Chondrocyte (in vitro differentiated cells): ENCODE measurements at places on chromosomes 6 and 20. TPM values are rescaled to one million over a fixed set of nuclear protein-coding genes. Genes with fewer than 3 reads are reported as not detected.

The BANF2 gene
- not detected in 3 replicates for total RNA-seq

- no peak for DNase-seq
- H3K27ac ChIP-seq: no peak overlapping the region
- no peak overlapping the region for H3K4me3 ChIP-seq
- peaks cover 8% of the 10 kb centered on the region for H3K27me3 ChIP-seq
Measured at GRCh38 chr6:79710127-79710526, 79.0 kb downstream of the SH3BGRL2 start.

DNA sequence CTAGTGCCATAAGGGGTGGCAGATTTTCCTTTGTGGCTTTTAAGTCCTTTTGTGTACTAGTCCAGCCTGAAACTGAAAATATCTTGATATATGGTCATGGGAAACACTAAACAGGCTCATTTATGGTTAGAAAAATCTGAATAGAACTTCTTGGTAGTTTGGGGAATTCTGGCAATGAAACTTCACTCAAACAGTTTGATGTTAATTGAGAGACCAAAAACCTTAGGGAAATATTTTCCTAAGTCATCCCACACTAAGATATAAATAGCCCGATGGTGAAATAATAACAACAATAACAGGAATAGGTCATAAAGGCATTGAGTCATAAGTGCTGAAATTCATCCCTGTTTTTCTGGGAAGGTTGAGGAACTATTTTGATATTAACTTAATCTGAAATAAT is 146.2 kb upstream of the SMLR1 start:
- H3K27ac ChIP-seq: peak overlapping the region; percentile 41
- peaks cover 2% of the 10 kb centered on the region for H3K36me3 ChIP-seq
- no peak for DNase-seq
- H3K27me3 ChIP-seq: peaks cover 2% of the 10 kb centered on the region
- no peak overlapping the region for H3K4me3 ChIP-seq

The COL11A2 gene
- total RNA-seq: 2.8 to 10.0 TPM (median 10.0 TPM) in 3 replicates

DNA sequence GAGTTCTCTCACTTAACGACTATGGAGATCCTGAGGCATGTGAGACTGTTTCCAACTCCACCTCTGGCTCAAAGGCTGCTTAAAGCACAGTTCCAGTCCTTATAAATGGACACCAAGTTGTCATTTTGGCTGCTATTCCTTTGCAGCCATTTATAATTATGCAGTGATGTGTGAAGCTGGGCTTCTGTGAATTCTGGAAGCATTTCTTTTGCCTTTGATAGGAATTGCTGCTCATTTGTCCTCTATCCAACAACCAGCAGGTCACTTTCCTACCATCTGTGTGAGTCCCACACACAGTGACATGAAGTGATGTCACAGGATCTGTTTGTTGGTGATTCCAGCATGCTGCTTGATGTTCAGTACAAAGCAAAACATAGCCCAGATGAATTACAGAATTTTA is 28.5 kb upstream of the EFHC1 start:
- no peaks in the 10 kb centered on the region for H3K36me3 ChIP-seq
- DNase-seq: no peak
- H3K27me3 ChIP-seq: no peaks in the 10 kb centered on the region
- peaks cover 15% of the 10 kb centered on the region for H3K4me1 ChIP-seq

GRCh38 chr20:32434434-32434833 is 76.3 kb downstream of the ASXL1 start:
- no peak overlapping the region for H3K4me3 ChIP-seq
- H3K27me3 ChIP-seq: no peaks in the 10 kb centered on the region
- H3K27ac ChIP-seq: no peak overlapping the region
- peaks cover 64% of the 10 kb centered on the region for H3K36me3 ChIP-seq
- no peak for DNase-seq

The PRR18 gene
- total RNA-seq: 0.36 to 0.70 TPM in 2 of 3 replicates, not detected in the other

DNA sequence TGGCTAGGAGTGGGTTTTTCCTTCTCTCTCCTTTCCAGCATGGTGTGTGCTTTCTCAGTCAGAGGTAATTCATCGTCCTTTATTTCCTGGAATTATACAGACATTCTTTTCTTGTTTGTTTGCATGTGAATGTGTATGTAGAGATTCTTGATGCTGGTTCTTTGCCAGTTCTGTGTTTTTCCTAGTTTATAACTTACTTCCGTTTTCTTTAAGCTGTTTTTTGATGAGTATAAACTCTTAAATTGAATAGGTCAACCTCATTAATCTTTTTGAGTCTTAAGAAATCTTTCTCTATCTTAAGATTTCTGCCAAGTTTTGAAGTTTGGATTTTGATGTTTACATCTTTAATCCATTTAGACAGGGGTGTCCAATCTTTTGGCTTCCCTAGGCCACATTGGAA is 38.7 kb downstream of the IGF2R start:
- H3K4me1 ChIP-seq: peaks cover 35% of the 10 kb centered on the region
- no peak overlapping the region for H3K27ac ChIP-seq
- no peaks in the 10 kb centered on the region for H3K27me3 ChIP-seq
- no peak overlapping the region for H3K4me3 ChIP-seq
- peaks cover 21% of the 10 kb centered on the region for H3K36me3 ChIP-seq
- no peak for DNase-seq

- H3K4me1 ChIP-seq: no peaks in the 10 kb centered on the region
- DNase-seq: no peak
- peaks cover 6% of the 10 kb centered on the region for H3K27me3 ChIP-seq
Measured at GRCh38 chr6:127914240-127914639, 13.4 kb upstream of the THEMIS start.

DNA sequence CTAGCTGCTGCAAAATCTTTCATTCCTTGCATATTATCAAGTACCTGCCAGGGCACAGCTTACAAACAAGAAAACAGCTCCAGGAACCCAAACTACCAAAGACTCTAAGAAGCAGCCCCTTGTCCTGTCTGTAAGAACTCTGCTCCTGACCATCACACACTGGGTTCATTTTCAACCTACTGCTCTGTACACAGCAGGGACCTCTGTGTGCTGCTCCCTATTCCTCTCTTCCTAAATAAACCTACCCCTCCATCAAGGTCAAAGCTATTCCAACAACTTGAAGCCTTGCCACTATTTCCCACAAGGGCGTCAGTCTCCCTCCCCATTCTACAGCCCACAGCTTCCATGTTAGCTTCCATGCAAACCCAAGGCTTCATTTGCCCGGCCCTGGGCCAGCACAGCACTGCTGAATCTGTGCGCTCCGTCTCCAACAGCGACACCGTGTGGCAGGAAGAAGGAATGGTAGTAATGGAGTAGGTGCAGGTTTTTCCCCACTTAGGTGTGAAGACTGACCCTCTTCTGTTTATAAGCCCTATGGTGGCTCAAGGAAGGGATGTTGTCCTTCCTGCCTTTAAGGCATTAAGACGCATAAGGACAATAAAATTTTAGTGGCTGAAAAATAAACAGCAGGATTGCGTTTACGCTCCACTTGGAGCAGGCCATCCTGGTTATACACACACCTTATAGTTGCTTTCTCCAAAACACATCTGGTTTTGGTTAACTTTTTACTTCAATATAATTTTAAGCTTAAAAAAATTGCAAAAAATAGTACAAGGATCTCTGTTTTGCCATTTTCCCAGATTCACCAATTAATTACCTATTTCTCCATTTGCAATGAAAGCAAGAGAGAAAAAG is 115.2 kb upstream of the NXT1 start:
- no peak for DNase-seq
- no peak overlapping the region for H3K4me3 ChIP-seq
- peaks cover 7% of the 10 kb centered on the region for H3K27me3 ChIP-seq
- peaks cover 6% of the 10 kb centered on the region for H3K4me1 ChIP-seq
- peaks cover 14% of the 10 kb centered on the region for H3K36me3 ChIP-seq

DNA sequence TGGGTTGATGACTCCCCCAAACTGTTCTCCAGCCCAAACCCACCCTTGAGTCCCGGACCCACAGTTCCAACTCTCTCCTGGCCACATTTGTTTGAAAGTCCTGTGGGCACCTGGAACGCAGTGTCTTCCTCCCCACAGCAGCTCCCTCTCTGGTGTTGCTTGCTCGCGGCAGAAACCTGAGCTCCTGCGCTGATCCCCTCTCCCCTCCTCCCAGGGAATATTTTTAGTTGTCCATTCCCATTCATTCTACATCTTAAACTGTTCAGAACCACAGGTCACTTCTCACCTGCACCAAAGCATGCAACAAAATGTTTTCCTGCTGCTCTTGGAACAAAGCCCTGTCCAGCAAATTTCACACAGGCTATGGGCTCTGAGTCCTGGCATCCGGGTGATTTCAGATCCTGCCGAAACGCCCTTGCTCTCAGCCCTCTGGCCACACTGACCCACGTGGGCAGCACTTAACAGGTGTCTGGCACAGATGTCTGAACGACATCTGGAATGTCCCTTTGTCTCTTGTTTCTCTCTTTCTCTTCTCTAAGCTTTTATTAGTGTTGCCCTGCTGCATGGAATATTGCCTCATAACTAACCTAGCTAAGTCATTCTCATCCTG is 27.0 kb upstream of the PMEPA1 start:
- H3K27ac ChIP-seq: no peak overlapping the region
- no peaks in the 10 kb centered on the region for H3K36me3 ChIP-seq
- H3K27me3 ChIP-seq: no peaks in the 10 kb centered on the region
- DNase-seq: no peak

DNA sequence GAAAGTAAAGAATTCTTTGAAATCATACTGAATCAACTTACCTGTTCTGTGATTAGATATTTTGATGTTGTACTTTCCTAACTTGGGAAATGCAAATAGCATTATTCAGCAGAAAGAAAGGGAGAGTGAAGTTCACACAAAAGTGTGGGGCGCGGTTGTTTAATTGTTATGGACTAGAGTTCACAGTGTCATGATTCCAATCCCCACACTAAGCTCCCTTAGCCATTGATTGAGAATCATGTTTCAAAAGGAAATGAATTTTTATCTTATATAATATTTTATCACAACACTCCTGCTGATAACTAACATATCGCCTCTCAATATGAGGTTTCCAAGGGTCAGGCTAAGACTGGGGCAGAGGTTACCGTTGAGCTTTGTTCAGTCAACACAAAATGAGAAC is 3.0 kb upstream of the GSTA5 start:
- no peak overlapping the region for H3K27ac ChIP-seq
- H3K27me3 ChIP-seq: peaks cover 14% of the 10 kb centered on the region
- H3K36me3 ChIP-seq: peaks cover 5% of the 10 kb centered on the region
- H3K4me1 ChIP-seq: peaks cover 3% of the 10 kb centered on the region
- DNase-seq: no peak
- H3K4me3 ChIP-seq: no peak overlapping the region

- no peaks in the 10 kb centered on the region for H3K36me3 ChIP-seq
- no peak overlapping the region for H3K4me3 ChIP-seq
- no peak overlapping the region for H3K27ac ChIP-seq
- H3K27me3 ChIP-seq: peaks cover 30% of the 10 kb centered on the region
Measured at GRCh38 chr6:40700006-40700580, 112.9 kb upstream of the LRFN2 start.

The RBBP8NL gene
- not detected in 3 replicates for total RNA-seq

GRCh38 chr20:50252701-50253100 is 62.1 kb downstream of the CEBPB start:
- no peak for DNase-seq
- H3K27me3 ChIP-seq: no peaks in the 10 kb centered on the region
- no peak overlapping the region for H3K27ac ChIP-seq
- H3K4me3 ChIP-seq: no peak overlapping the region
- H3K4me1 ChIP-seq: peaks cover 4% of the 10 kb centered on the region

DNA sequence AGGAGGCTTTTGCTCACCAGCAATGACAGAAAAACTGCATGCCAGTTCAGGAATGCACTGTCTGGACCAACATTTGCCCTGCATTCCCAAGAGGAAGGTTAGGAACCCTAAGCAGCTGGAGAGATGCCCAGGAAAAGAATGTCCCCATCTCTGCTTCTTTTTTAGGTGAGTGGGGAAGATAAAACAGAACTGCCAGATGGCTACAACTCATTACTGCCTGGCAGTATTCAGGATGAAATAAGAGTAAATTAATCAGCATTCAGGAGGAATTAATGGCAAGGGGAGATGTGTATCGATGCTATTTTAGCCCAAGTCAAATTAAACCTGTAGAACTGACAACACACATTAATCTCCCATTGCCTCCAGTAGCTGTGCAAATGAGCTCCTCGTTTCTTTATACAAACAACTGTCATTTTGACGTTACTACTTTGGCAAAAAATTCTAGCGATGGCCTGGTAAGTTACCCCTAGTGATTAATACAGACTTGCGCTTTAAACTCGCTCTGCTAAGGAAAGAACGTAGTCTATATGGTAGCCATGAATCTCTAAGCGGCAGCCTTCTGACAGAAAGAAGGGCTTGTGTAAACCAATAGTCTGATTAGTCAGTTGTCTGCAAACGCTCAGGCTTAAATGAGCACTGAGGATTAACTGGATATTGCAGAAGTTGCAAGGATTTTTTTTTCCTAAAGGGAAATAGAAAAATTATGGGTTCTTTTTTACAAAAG is 16.7 kb upstream of the SMLR1 start:
- no peak for DNase-seq
- H3K4me1 ChIP-seq: peaks cover 16% of the 10 kb centered on the region
- H3K4me3 ChIP-seq: no peak overlapping the region
- no peak overlapping the region for H3K27ac ChIP-seq

DNA sequence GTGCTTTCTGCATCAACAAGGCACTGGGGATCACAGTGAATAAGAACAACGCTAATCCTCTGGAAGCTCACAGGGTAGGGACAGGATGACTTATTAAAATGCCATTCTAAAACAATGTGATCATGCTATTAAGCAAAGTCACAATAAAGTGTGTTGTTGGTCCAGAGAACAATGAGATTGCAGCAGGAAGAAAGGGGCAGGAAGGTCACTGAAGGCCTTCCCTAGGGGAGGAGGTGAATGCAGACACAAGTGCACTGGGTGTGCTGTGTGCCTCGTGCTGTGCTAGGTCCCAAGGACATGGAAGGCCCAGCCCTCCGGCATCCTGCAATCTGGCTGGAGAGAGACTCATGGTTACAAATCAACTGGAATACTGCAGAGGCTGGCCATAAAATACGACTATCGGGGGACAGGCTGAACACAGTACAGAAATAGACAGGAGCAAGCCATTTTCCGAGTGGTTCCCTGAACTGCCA is 55.7 kb downstream of the LYRM4 start:
- H3K36me3 ChIP-seq: no peaks in the 10 kb centered on the region
- H3K4me1 ChIP-seq: peaks cover 78% of the 10 kb centered on the region
- no peak for DNase-seq
- peak overlapping the region; percentile 82 for H3K27ac ChIP-seq
- H3K4me3 ChIP-seq: no peak overlapping the region

DNA sequence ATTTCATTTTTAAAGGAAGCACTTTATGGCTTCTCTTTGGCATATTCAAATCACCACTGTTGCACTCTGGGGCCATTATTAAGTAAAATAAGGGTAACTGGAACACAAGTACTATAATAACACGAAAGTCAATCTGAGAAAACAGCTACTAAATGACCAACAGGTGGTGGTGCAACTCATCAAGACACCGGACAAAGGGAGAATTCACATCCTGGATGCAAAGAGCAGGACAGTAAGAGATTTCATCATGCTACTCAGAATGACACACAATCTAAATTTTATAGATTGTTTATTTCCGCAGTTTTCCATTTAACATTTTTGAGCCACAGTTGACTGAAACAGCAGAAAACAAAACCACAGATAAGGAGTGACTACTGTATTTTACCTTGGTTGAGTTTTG is 27.6 kb upstream of the LY86 start:
- peaks cover 45% of the 10 kb centered on the region for H3K27me3 ChIP-seq
- H3K4me3 ChIP-seq: no peak overlapping the region
- no peak overlapping the region for H3K27ac ChIP-seq
- DNase-seq: no peak

- H3K4me1 ChIP-seq: peaks cover 11% of the 10 kb centered on the region
- no peak for DNase-seq
- H3K36me3 ChIP-seq: no peaks in the 10 kb centered on the region
- H3K27me3 ChIP-seq: no peaks in the 10 kb centered on the region
- no peak overlapping the region for H3K4me3 ChIP-seq
- H3K27ac ChIP-seq: no peak overlapping the region
Measured at GRCh38 chr6:150761771-150762170, 103.7 kb upstream of the MTHFD1L start.

The GPLD1 gene
- 4.2 to 4.4 TPM (median 4.2 TPM) in 3 replicates for total RNA-seq

GRCh38 chr20:13458860-13459451 is 179.8 kb downstream of the TASP1 start:
- DNase-seq: no peak
- peaks cover 20% of the 10 kb centered on the region for H3K4me1 ChIP-seq
- no peak overlapping the region for H3K27ac ChIP-seq
- H3K27me3 ChIP-seq: no peaks in the 10 kb centered on the region
